Karpas-422 (cell line): ENCODE measurements at places on chromosomes 5 and 9.

- H3K27me3 ChIP-seq = no peaks in the 10 kb centered on the region
- DNase-seq = peak; percentile 95
- peak within 1 kb of the TSS; percentile 95 for H3K27ac ChIP-seq
- no peaks in the 10 kb centered on the region for H3K36me3 ChIP-seq
- H3K4me1 ChIP-seq = peaks cover 21% of the 10 kb centered on the region
- H3K4me3 ChIP-seq = peak within 1 kb of the TSS; percentile 89
Observed at GRCh38 chr5:134648425-134649162, at the start of gene SEC24A. TSS of gene SEC24A (plus strand) at chr5:134648785. CDS start at chr5:134649077, 292 bp downstream.

GRCh38 chr5:32193591-32193990 lies 19.5 kb upstream of the GOLPH3 start:
- H3K27me3 ChIP-seq = no peaks in the 10 kb centered on the region
- no peaks in the 10 kb centered on the region for H3K36me3 ChIP-seq
- peak overlapping the region; percentile 49; the same call in 1 of the 2 replicates for H3K4me3 ChIP-seq
- peaks cover 13% of the 10 kb centered on the region for H3K4me1 ChIP-seq

GRCh38 chr5:178284093-178284675 lies 51.6 kb upstream of the PHYKPL start:
- peak; percentile 84 for DNase-seq
- H3K4me3 ChIP-seq = no peak overlapping the region
- H3K27me3 ChIP-seq = no peaks in the 10 kb centered on the region; the same call in 1 of the 2 replicates

DNA sequence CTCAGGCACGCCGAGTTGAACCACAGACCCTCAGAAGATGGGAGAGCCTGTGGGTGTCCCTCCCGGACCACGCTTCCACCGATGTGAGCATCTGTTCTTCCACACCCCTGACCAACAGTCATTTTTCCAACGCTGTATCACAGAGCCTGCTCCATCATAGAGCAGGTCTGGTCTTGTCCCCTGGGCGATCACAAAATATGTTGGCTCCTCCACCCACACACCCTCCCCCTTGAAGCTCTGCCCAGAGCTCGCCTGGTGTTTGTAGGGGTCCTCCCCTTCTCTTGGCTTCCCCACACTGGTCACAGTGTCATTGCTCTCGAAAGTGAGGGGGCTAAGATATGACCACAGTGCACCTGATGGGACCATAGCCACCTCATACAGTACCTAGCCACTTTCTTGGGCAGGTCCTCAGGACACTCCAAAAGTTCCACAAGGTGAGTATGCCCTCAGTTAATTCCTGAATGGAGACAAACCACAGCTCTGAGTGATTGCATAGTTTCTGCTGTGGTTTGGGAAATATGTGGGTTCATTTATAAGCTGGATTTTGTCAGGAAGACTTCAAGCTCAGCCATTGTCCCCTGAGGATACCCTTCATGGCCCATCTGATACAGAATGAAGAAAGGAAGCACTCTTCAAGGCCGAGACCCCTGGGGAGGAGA lies 3.5 kb upstream of the ZNF618 start:
- H3K27me3 ChIP-seq = no peaks in the 10 kb centered on the region
- H3K4me1 ChIP-seq = peaks cover 4% of the 10 kb centered on the region; the same call in 1 of the 2 replicates
- H3K4me3 ChIP-seq = no peak overlapping the region
- no peak for DNase-seq
- no peaks in the 10 kb centered on the region for H3K36me3 ChIP-seq

DNA sequence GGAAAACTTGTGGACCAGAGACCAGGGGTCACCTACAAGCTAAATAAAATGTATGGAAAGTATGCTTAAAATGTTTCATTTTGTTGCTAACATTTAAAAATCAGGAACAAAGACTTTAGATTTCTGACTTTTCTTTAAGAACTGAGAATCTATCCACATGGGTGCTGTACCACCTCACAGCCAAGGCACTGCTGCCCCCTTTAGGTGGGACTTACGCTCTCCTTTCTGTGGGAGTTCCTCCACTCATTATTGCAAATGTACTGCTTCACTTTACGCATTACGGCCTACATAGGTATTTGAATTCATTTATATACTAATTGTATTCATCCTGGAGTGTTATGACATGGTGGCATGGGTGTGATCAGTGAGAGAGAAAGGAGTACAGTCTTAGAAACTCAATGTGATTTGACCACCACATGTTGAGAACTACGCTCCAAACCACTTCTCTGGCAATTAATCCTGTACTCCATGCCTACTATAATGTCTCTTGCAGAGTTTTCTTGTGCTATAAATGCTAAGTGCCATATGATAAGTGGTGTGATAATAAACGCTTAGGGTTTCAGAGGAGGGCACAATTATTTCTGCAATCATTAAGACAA lies 24.7 kb upstream of the CETN3 start:
- H3K27ac ChIP-seq = no peak overlapping the region
- no peaks in the 10 kb centered on the region for H3K36me3 ChIP-seq
- peak; percentile 89 for DNase-seq
- no peak overlapping the region for H3K4me3 ChIP-seq

GRCh38 chr5:141485321-141486055 lies 658 bp downstream of the PCDHGC4 start:
- H3K36me3 ChIP-seq = peaks cover 27% of the 10 kb centered on the region
- H3K4me1 ChIP-seq = peaks cover 30% of the 10 kb centered on the region
- no peak overlapping the region for H3K4me3 ChIP-seq
- H3K27ac ChIP-seq = no peak overlapping the region
- H3K27me3 ChIP-seq = no peaks in the 10 kb centered on the region
- DNase-seq = no peak

GRCh38 chr9:38083858-38084555 lies 15.0 kb upstream of the SHB start:
- DNase-seq = no peak
- H3K36me3 ChIP-seq = no peaks in the 10 kb centered on the region
- H3K27ac ChIP-seq = no peak overlapping the region
- H3K27me3 ChIP-seq = no peaks in the 10 kb centered on the region
- H3K4me1 ChIP-seq = peaks cover 16% of the 10 kb centered on the region

DNA sequence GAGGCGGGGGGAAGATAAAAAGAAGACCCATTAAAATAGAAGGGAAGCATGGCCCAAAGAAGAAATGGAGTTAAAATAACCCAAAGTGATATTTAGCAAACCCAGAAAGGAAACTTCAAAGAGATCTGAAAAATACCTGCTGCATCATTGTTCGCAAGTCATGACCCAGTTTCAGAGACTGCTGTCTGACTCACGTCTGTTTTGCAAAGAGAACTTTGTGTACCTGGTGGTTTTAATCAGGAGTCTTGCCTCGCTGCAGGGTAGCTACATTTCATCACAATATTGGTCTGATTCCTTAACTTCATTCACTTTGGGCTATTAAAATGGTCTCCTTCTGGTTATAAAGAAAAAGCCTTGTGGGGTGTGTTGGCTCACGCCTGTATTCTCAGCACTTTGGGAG lies 461.1 kb upstream of the DAP start:
- H3K27ac ChIP-seq = no peak overlapping the region
- H3K27me3 ChIP-seq = no peaks in the 10 kb centered on the region
- no peak overlapping the region for H3K4me3 ChIP-seq
- DNase-seq = no peak
- H3K4me1 ChIP-seq = no peaks in the 10 kb centered on the region
- H3K36me3 ChIP-seq = no peaks in the 10 kb centered on the region

- no peak overlapping the region for H3K4me3 ChIP-seq
- DNase-seq = no peak
- 0 out of 2 replicates have a peak, but pooled peaks cover 4% of the 10 kb centered on the region for H3K36me3 ChIP-seq
- H3K27me3 ChIP-seq = no peaks in the 10 kb centered on the region
- no peak overlapping the region for H3K27ac ChIP-seq
Observed at GRCh38 chr5:109857405-109858031, 167.8 kb downstream of the MAN2A1 start.

DNA sequence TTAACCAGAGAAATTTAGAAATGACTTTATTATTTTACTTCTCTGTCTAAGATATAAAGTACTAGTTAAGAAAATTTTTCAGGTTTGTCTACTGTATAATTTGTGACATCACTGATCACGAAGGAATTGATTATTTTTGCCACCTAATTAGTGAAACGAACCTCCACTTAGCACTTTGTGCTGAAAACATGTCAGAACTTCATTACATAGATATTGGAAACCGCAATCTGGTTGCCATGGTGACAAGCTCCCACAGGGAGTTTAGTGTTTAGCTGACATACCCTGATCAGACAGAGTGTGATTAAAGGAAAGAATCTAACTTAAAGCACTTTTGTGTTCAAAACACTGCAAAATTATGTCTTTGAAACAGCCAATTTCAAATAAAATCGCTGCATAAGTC lies 668.4 kb upstream of the CCNG1 start:
- H3K4me3 ChIP-seq = no peak overlapping the region
- no peak overlapping the region for H3K27ac ChIP-seq
- no peak for DNase-seq
- peaks cover 9% of the 10 kb centered on the region; the same call in 1 of the 2 replicates for H3K4me1 ChIP-seq
- no peaks in the 10 kb centered on the region for H3K36me3 ChIP-seq

DNA sequence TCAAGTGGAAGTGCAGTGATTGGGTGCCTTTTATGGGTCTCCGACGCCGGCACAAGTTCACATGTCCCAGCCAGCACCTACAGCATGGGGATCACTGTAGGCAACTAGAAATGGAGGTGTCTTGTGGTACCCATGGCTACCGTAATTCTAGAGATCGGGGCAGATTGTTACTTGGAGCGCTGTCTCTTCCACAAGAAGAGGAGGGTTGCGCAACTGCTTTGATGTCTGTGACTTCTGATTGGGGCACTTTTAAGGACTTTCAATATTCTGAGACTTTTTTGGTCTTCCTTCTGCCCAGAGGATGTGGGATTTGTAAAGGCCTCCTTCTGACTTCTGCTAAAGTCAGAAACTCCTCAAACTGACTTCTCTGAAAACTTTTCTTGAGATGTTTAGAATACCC lies 41.9 kb downstream of the GLRX start:
- no peaks in the 10 kb centered on the region for H3K27me3 ChIP-seq
- H3K4me1 ChIP-seq = peaks cover 6% of the 10 kb centered on the region; the same call in 1 of the 2 replicates
- no peak overlapping the region for H3K4me3 ChIP-seq

- peaks cover 9% of the 10 kb centered on the region for H3K4me1 ChIP-seq
- H3K27me3 ChIP-seq = no peaks in the 10 kb centered on the region
- H3K27ac ChIP-seq = no peak overlapping the region
- peaks cover 6% of the 10 kb centered on the region; the same call in 1 of the 2 replicates for H3K36me3 ChIP-seq
Observed at GRCh38 chr9:69054989-69055388, 19.4 kb downstream of the FXN start.

DNA sequence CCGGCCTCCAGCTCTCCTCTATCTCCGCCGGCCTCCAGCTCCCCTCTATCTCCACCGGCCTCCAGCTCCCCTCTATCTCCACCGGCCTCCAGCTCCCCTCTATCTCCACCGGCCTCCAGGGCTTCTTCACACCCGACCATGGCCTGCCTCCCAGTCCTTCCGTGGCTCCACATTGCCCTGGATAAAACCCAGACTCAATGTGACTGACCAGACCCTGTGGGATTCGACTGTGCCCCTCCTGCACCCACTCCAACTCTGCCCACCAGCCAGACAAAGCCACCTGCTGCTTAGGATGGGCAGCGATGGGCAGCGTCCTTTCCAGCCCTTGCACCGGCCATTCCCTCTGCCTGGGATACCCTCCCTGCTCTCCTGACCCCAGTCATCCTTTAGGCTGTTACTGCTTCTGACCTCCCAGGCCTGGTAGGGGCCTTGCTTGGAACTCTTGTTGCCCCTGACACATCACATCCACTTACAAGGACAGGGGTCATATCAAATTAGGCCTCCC lies 30.5 kb upstream of the RXRA start:
- no peak overlapping the region for H3K4me3 ChIP-seq
- no peaks in the 10 kb centered on the region for H3K4me1 ChIP-seq
- no peak overlapping the region for H3K27ac ChIP-seq
- DNase-seq = no peak

GRCh38 chr5:168327994-168328393 lies 36.5 kb downstream of the WWC1 start:
- H3K4me1 ChIP-seq = no peaks in the 10 kb centered on the region
- no peaks in the 10 kb centered on the region for H3K36me3 ChIP-seq
- no peaks in the 10 kb centered on the region for H3K27me3 ChIP-seq
- DNase-seq = no peak
- no peak overlapping the region for H3K27ac ChIP-seq
- no peak overlapping the region for H3K4me3 ChIP-seq

DNA sequence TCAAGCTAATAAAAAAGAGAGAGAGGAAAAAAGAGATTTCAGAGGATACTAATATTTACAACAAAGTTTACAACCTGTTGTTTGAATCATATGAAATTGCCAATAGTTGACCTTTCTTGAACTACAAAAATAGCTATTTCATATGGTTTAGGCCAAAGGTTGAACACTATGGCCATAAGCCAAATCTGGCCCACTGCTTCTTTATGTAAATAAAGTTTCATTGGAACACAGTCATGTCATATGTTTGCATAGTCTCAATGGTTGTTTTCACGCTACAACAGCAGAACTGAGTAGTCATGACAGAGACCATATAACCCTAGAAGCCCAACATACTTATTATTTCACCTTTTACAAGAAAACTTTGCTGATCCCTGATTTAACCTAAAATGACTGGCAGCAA lies 20.9 kb downstream of the SEMA5A start:
- DNase-seq = no peak
- no peaks in the 10 kb centered on the region for H3K4me1 ChIP-seq

- H3K27me3 ChIP-seq = no peaks in the 10 kb centered on the region
- no peaks in the 10 kb centered on the region for H3K36me3 ChIP-seq
- no peak for DNase-seq
- no peaks in the 10 kb centered on the region for H3K4me1 ChIP-seq
- H3K4me3 ChIP-seq = no peak overlapping the region
Observed at GRCh38 chr5:76660360-76660759, 37.2 kb upstream of the F2RL2 start.

GRCh38 chr9:131330814-131331600 lies 41.5 kb downstream of the PLPP7 start:
- H3K36me3 ChIP-seq = no peaks in the 10 kb centered on the region
- DNase-seq = peak; percentile 6
- no peak overlapping the region for H3K4me3 ChIP-seq
- H3K4me1 ChIP-seq = no peaks in the 10 kb centered on the region

- no peak for DNase-seq
- H3K27ac ChIP-seq = no peak overlapping the region
- H3K4me1 ChIP-seq = no peaks in the 10 kb centered on the region
- no peaks in the 10 kb centered on the region for H3K36me3 ChIP-seq
Observed at GRCh38 chr5:169064093-169064492, 236.8 kb downstream of the SLIT3 start.

GRCh38 chr5:158194561-158194976 lies 335.6 kb upstream of the CLINT1 start:
- 0 out of 2 replicates have a peak, but pooled peaks cover 2% of the 10 kb centered on the region for H3K27me3 ChIP-seq
- peak; percentile 92 for DNase-seq
- H3K4me3 ChIP-seq = peak overlapping the region; percentile 45
- peak overlapping the region; percentile 73 for H3K27ac ChIP-seq
- peaks cover 61% of the 10 kb centered on the region for H3K4me1 ChIP-seq

- no peak overlapping the region for H3K27ac ChIP-seq
- no peak for DNase-seq
- H3K27me3 ChIP-seq = no peaks in the 10 kb centered on the region
- H3K4me3 ChIP-seq = no peak overlapping the region
- H3K36me3 ChIP-seq = no peaks in the 10 kb centered on the region
Observed at GRCh38 chr9:119179701-119180100, 189.5 kb downstream of the BRINP1 start.

GRCh38 chr5:67773411-67774266 lies 441.9 kb upstream of the PIK3R1 start:
- H3K27ac ChIP-seq = no peak overlapping the region
- no peak overlapping the region for H3K4me3 ChIP-seq
- no peak for DNase-seq
- no peaks in the 10 kb centered on the region; the same call in 1 of the 2 replicates for H3K27me3 ChIP-seq
- H3K36me3 ChIP-seq = no peaks in the 10 kb centered on the region

- no peaks in the 10 kb centered on the region for H3K4me1 ChIP-seq
- H3K27ac ChIP-seq = no peak overlapping the region
- DNase-seq = no peak
- H3K36me3 ChIP-seq = no peaks in the 10 kb centered on the region
- H3K27me3 ChIP-seq = no peaks in the 10 kb centered on the region
Observed at GRCh38 chr5:149166128-149166527, 24.8 kb downstream of the ABLIM3 start.

GRCh38 chr5:27103486-27103885 lies 65.1 kb upstream of the CDH9 start:
- H3K27ac ChIP-seq = no peak overlapping the region
- no peaks in the 10 kb centered on the region for H3K27me3 ChIP-seq
- no peak for DNase-seq
